ENCODE measurements at places on chromosomes 13 and 19.

DNA sequence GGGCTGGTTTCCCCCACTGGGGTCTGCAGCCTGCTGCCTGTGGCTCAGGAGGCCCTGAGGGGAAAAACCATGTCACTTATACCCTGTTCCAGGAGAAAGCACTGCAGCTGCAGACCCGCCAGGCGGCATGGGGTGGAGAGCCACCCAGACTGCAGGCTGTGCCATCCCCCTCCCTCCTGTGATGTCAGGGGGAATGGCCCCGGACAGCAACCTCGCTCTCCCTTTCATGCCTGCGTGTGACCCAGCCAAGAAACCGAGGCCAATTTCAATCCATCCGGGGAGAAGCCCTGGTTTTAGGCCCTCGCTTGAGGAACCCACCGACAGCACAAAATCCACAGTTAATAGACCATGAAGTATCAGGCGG is 37.2 kb upstream of the MATK start:
- no peak for DNase-seq

DNA sequence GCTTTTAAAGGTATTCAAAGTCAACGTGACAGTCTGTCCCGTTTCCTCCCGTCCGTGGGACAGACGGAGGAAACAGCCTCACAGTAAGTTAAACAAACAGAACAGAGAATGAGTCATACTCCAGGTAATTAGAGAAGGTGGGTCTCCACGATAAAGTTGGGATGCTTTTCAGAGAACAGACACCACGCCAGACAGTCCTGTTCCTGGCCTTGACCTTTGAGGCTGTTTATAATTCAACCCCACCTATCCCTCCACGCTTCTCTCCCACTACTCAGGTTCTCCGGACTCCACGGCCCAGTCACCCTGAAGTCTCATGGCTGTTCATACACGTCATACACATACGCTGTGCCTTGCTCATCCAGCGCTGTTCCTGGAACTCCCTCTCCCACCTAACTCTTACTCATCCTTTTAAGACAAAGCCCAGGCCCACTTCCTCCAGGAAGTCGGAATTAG is 42.5 kb downstream of the ARHGEF18 start:
- peak; percentile 91 for DNase-seq

DNA sequence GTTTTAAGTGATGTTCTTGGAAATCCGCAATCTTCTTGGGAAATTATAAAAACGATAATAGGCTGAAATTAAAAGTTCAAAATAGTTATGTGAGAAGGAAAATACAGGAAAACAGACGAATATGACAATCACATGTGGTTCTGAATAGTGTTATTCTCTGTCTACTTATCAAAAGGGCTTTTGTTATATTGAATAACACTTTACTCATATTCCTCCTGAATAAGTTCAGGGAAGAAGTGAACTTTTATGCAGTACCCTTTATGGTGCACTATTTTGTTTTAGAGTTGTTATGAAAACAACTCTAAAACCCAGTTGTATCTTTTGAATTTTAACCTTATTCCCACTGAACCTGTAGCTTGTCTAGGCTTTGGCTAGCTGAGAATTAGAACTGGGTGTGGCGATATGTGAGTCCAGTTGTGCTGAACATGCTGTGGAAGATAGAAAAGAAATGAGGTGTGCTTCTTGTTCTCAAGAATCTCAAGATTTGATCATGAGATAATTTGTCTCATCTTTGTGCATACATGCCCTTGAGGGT is 384.4 kb downstream of the LMO7 start:
- DNase-seq = no peak

DNA sequence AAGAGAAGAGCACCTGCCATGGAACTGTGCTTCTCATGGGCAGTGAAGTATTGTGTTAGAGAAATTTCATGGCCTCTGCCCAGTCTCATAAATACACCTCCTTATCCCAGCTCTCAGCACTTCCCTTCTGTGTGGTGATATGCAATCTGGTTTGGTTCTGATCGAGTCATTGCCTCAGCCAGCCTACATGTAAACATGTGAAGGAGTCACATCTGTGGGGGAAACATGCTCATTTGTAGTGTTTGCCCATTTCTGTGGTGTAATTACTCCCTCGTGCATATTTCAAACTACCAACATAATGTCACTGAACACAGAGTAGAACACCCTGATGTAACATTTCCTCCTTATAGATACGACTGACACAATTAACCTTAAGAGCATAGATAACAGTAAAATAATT is 183.0 kb downstream of the DCT start:
- no peak for DNase-seq

DNA sequence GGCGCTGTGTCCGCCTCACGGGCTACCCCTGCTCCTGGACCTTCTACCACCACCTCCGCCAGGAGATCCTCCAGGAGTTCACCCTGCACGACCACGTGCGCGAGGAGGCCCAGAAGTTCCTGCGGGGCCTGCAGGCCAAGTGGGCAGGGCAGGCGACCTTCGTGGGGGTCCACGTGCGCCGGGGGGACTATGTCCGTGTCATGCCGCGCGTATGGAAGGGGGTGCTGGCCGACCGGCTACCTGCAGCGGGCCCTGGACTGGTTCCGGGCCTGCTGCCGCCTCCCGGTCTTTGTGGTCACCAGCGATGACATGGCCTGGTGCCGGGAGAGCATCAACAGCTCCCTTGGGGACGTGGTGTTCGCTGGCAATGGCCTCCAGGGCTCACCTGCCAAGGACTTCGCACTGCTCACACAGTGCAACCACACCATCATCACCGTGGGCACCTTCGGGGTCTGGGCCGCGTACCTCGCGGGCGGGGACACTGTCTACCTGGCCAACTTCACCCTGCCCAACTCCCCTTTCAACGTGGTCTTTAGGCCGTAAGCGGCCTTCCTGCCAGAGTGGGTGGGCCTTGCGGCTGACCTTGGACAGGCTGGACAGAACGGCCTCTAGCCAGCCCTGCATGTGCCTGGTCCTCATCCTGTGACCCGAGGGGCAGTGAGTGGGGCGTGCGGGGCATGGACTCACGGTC is 7.8 kb upstream of the NTN5 start:
- no peak for DNase-seq

GRCh38 chr19:2974342-2975041 is 2.9 kb upstream of the TLE6 start:
- peak; percentile 65 for DNase-seq

DNA sequence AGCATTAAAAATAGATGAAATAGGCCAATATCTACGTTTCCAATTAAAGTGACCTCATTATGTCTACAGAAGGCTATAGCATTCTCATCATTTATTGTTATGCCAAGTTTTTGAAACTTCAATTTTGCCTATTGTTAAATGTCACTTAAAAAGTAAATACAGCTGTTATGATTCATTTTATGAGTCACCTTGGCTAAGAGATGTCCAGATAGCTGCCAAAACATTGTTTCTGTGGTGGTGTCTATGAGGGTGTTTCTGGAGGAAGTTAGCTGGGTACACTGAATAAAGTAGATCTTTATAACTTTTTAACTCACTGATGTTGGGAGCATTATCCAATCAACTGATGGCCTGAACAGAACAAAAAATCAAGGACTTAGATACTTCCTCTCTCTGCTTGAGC is 1209.7 kb upstream of the PCDH9 start:
- DNase-seq = peak; percentile 37

DNA sequence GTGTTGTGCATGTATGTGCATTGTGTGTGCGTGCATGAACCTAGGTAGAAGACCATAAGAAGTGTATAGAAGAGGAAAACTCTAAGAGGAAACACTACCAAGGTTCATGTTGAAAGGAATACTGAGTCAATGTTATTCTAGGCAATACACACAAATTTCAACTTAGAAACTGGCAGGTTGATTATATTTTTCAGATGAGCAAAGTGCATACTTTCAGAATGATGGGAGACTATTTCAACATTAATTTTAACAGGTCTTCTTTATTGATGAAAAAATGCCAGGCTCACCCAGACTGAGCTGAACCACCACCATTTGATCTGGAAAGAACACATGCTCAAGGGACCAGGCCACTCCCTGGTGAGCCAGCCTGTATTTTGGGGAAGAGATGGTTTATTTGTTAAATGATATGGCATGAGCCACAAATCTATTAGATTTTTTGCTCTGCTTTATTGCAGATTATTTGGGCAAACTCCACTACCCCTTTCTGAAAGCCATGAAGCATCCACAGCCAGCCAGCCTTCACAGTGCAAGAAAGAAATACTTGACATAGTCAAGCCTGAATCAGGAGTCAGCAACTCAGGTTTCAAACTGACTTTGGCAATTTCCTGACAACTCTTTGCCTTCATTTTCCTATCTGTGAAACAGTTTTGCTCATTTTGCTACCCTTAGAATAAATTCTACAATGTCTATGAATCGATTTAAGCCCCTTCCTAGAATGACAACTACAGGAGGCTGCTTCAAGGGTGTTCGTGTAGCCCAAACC is 368.9 kb downstream of the COG6 start:
- peak; percentile 71 for DNase-seq

DNA sequence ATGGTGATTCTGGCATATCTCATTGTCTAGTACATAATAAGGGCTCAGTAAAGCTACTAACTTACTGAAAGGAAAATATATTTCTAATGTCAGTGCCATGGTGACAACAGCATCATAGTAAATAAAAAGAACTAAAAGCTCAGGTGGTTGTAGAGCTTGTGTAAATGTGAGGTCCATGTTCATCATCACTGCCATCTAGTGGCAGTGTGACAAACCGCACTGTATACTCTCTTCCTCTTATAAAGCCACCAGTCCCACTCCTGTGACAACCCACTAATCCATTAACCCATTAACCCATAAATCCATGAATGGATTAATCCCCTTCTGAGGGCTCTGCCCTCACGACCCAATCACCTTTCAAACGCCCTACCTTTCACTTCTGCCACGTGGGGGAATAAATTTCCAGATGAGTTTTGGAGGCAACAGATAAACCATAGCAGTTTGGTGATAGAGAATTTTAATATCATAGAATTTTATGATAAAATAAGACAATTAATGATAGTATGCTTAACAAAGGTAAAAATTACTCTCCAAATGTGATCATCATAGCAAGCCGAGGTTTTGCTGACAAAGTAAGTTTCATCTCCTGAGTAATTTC is 160.4 kb upstream of the SGCG start:
- peak; percentile 53 for DNase-seq

- DNase-seq = no peak
Observed at GRCh38 chr19:1355568-1356507, 27.9 kb upstream of the NDUFS7 start.

DNA sequence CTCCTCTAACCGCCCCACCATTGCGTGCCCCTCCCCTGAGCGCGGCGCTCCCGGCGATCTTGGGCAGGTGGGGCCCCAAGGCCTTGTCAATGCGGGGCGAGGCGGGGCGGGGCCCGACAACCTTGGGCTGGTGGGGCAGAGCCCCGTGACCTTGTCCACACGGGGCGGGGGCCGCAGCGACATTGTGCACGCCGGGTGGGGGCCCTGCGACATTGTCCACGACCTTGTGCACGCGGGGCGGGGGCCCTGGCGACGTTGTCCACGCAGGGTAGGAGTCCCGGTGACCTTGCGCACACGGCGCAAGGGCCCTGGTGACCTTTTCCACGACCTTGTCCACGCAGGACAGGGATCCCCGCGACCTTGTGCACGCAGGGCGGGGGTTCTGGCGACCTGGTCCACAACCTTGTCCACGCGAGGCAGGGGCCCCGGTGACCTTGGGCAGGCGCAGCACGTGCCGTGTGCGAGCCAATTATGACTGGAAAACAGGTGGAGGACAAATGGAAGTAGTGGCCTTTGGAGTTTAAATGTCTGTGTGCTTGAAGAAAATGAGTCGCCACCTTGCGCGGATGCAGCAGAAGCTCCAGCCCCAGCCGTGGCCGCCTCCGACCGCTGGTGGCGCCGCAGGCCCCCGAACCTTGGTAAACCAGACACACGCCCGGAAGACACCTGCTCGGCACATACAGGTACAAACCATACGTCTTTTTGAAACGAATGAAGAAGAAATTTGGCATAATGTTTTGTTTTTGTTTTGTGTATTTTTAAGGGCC is 62.6 kb downstream of the LATS2 start:
- no peak for DNase-seq
